ENCODE measurements at places on chromosomes 1 and 21.

DNA sequence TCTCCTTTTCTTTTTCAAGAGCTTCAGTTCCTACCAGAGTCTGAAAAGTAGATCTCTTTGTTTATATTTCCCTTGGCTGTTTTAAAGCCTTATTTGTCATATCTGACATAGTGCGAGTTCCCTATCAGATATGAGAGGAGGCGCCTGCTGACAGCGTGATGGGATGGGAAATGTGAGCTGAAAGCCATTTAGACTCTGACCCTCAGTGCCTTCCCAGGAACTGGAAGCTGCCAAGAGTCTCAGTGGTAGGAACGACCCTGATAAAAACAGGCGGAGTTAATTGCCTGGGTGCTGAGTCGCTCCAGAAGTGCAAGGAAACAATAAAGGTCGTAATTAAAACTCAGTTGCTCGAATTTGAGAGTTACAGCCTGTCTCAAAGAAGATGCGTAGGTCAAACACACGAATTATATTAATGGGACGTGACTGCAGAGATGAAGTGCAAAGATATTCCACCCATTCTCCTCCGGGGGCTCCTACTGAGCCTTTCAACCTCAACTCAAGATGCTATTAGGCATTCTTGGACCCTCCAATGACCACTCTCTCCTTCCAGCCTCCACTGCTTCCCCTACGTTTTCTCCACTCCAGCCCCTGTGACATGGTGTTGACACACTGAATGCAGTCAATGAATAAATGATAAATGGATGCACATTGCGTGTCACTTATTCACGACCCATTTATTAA lies 84.6 kb downstream of the KAZN start:
- no peak for DNase-seq

DNA sequence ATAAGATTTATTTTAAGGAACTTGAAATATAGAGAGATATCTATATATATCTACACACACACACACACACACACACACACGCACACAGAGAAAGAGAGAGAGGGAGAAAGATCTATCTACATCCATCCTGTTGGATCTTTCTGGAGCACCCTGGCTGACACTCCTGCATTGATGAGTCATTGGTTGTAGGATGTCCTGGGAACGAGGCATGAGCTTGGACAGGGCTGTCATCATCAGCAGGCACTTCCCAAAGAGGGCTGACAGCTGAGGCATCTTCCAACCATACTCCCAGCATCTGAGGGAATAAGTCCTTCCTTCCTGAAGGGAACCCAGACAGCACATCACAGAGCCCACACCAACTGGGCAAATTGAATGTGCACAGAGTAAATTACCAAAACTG lies 99.1 kb upstream of the ERG start:
- no peak for DNase-seq

DNA sequence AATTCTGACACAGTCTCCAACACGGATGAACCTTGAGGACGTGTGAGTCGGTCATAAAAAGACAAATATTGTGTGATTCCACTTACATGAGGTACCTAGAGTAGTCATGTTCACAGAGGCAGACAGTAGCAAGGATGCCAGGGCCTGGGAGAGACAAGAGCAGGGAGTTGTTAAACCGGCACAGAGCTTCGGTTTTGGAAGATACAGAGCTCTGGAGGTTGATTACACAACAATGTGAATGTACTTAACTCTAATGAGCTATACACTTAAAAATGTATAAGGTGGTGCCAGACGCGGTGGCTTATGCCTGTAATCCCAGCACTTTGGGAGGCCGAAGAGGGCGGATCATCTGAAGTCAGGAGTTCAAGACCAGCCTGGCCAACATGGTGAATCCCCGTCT lies 37.8 kb upstream of the NEK2 start:
- DNase-seq, result no peak

GRCh38 chr1:169550294-169550693 lies 36.0 kb downstream of the F5 start:
- DNase-seq, result peak; percentile 29

DNA sequence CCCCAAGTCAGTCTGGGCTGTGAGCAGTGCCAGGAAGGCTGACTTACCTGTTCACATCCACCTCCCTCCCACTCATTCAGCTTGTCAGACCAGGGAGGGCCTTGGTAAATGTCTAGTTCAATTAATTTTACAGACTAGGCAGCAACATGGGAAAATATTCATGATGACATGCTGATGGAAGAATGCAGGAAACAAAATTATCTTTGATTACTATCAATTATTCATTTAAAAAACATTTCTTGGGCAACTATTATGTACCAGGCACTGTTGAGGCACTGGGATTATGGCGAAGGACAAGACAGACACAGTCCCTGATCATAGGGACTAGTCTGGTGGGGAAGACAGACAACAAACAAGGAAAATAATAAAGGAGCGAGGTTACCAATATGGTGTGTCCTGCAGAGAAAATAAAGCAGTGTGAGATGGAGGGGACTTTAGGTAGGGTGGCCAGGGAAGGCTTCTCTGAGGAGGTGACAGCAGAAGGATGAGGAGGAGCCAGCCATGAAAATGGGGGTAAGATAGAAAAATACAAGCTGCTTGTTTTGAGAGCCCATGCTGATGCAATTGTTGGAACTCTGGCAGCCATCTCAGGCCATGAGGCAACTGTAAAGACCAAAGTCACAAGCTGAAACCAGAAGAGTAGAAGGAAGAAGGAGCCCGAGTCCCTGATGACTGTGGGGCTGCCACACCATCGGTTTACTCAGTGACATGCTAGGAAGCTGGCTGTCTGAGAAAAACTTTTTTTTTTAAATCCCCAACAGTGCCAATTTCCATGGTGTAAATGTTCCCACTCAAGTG lies 14.0 kb downstream of the TRIM62 start:
- no peak for DNase-seq

- no peak for DNase-seq
These were observed 671 bp downstream of the DNAJC11 start for GRCh38 chr1:6700853-6701436.

DNA sequence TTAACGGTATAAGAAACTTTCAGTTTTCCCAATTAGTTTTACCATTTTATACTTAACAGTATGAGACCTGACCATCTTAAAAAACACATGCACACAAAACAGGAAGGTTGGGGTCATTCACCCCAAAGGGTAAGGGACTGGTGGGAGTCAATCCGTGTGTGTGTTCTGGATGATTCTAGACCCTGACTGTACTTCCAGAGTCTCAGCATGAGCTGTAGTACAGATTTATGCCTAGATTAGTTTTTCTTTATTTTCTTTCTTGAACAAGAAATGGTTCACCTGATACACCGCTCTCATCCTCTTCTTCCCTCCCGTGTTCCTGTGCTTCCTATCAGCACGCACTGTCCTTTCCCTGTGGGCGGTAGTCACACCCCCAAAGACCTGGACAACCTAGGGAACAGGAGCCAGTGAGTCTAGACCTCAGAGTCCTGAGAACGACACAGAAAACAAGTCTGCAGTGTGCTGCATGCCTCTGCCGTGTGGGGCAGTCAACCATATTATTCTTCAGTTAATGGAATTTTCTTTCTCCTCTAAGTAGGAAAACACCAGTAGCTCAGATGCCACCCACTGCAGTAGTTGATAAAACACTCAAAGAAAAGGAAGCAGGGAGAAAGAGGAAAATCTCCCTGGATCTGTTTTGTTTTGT lies 38.9 kb upstream of the MRPS6 start:
- no peak for DNase-seq

- DNase-seq, result no peak
These were observed 204.3 kb upstream of the SNX7 start for GRCh38 chr1:98457248-98457647.
